ENCODE measurements at places on chromosomes 3 and 15. TPM values are rescaled to one million over a fixed set of nuclear protein-coding genes. Genes with fewer than 3 reads are reported as not detected.
A peak's percentile ranks its signal among the peaks of the same experiment; 100 is the strongest.

GRCh38 chr3:31624083-31624709 lies 91.5 kb downstream of the STT3B start:
- H3K27ac ChIP-seq: no peak overlapping the region
- no peak for DNase-seq
- no peaks in the 10 kb centered on the region for H3K27me3 ChIP-seq
- no peak overlapping the region for H3K4me3 ChIP-seq
- H3K4me1 ChIP-seq: peaks cover 1% of the 10 kb centered on the region
- H3K36me3 ChIP-seq: peaks cover 40% of the 10 kb centered on the region

DNA sequence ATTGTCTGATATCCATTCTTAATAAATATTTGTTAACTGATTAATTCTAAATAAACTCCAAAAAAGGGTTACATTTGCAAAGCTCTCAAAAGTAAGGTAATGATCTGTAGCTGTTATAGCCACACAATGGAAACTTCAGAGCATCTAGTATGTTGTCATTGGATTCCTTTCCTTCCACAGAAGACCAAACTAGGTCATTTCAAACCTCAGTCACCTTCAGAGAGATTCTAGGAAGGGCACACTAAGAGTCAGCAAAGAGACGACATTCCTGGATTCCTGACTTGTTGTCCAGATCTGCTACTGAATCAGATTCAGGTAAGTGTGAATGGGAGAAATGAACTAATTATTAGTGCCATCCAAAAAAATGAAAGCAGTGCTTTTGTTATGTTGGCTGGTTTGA lies 3.0 kb upstream of the COL8A1 start:
- H3K36me3 ChIP-seq: peaks cover 19% of the 10 kb centered on the region
- peaks cover 31% of the 10 kb centered on the region for H3K4me1 ChIP-seq
- H3K27ac ChIP-seq: peak overlapping the region; percentile 88

DNA sequence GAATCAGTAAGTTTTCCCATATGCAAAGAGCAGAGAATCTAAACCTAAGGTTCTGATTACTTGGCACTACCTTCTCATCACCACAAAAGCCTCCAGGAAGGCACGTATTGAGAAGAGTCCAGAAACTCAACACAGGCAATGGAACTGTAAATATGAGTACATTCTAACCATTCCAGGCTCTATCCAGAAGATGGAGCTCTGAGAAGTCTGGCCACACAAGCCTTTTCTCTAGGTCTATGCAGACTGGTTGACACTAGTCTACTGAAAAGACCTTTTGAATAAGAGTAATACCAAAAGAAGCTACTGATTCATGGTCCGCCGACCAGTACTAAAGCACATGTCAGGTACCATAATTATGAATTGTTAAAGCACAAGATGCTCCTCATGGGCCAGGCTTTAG lies 12.2 kb upstream of the NCKIPSD start:
- H3K36me3 ChIP-seq: peaks cover 30% of the 10 kb centered on the region
- DNase-seq: no peak
- H3K4me1 ChIP-seq: peaks cover 46% of the 10 kb centered on the region
- H3K27me3 ChIP-seq: no peaks in the 10 kb centered on the region
- H3K27ac ChIP-seq: no peak overlapping the region

ZPLD1 gene
- not detected for total RNA-seq

DNA sequence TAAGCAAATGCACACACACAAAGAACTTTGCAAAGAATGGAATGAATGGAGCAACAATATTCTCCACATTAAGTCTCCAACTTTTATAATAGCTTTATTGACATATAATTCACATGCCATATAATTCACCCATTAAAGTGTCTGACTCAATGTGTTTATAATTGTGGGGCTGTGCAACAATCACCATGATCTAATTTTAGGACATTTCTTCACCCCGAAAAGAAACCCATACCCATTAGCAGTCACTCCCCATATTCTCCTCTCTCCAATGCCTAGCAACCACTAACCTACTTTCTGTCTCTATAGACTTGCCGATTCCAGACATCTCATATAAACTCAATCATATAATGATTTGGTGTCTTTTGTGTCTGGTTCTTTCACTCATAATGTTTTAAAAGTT lies 22.6 kb downstream of the VGLL4 start:
- H3K4me3 ChIP-seq: no peak overlapping the region
- DNase-seq: no peak
- peaks cover 82% of the 10 kb centered on the region for H3K4me1 ChIP-seq
- H3K36me3 ChIP-seq: peaks cover 19% of the 10 kb centered on the region
- no peaks in the 10 kb centered on the region for H3K27me3 ChIP-seq

- peaks cover 21% of the 10 kb centered on the region for H3K4me1 ChIP-seq
- DNase-seq: no peak
- peaks cover 4% of the 10 kb centered on the region for H3K36me3 ChIP-seq
- peak overlapping the region; percentile 70 for H3K27ac ChIP-seq
Measured at GRCh38 chr3:152202976-152203626, 65.6 kb upstream of the MBNL1 start.

RBPMS2 gene
- 4.8 TPM for total RNA-seq

SENP5 gene
- 36.9 TPM for total RNA-seq
